Activated naive CD4-positive, alpha-beta T cell treated with anti-CD3 and anti-CD28 coated beads, Interleukin-2, amount 50 U/mL, for 72 hours (primary cell): ENCODE measurements at places on chromosomes 12 and 14. TPM values are rescaled to one million over a fixed set of nuclear protein-coding genes. Genes with fewer than 3 reads are reported as not detected.

The GPR135 gene
- 2.1 TPM for total RNA-seq

The DIO3 gene
- total RNA-seq: not detected

The PPP4R4 gene
- 6.5 TPM for total RNA-seq

The DLGAP5 gene
- total RNA-seq: 90.2 TPM

The PRB2 gene
- not detected for total RNA-seq

The KCNMB4 gene
- 1.0 TPM for total RNA-seq

The AKAP3 gene
- total RNA-seq: 0.66 TPM

The PSMC6 gene
- 115 TPM for total RNA-seq

The LIN7A gene
- total RNA-seq: not detected

The SPATA7 gene
- total RNA-seq: 4.4 TPM

The RNASE2 gene
- not detected for total RNA-seq

The P2RX2 gene
- not detected for total RNA-seq

The TAS2R7 gene
- total RNA-seq: not detected

The KLRB1 gene
- total RNA-seq: not detected

The MYH6 gene
- total RNA-seq: 0.60 TPM

The NAV3 gene
- total RNA-seq: not detected

The GPD1 gene
- total RNA-seq: 0.46 TPM

The PAH gene
- total RNA-seq: 0.32 TPM
